ENCODE measurements at places on chromosomes 1 and 21. TPM values are rescaled to one million over a fixed set of nuclear protein-coding genes. Genes with fewer than 3 reads are reported as not detected.

GRCh38 chr1:196733091-196733970 is 41.3 kb upstream of the CFHR3 start:
- H3K36me3 ChIP-seq, result no peaks in the 10 kb centered on the region
- no peak for DNase-seq
- no peaks in the 10 kb centered on the region for H3K4me1 ChIP-seq

Gene RAP1GAP
- total RNA-seq, result 0.84 TPM

GRCh38 chr1:53025034-53025768 is 36.8 kb upstream of the PODN start:
- no peak for DNase-seq
- peaks cover 11% of the 10 kb centered on the region for H3K36me3 ChIP-seq
- no peak overlapping the region for H3K4me3 ChIP-seq
- H3K27ac ChIP-seq, result no peak overlapping the region
- no peaks in the 10 kb centered on the region for H3K27me3 ChIP-seq
- H3K4me1 ChIP-seq, result no peaks in the 10 kb centered on the region

Gene PRELP
- not detected for total RNA-seq

- DNase-seq, result no peak
- peaks cover 3% of the 10 kb centered on the region for H3K27me3 ChIP-seq
- H3K36me3 ChIP-seq, result no peaks in the 10 kb centered on the region
- no peaks in the 10 kb centered on the region for H3K4me1 ChIP-seq
- H3K4me3 ChIP-seq, result no peak overlapping the region
- no peak overlapping the region for H3K27ac ChIP-seq
These were observed 98.2 kb downstream of the UCK2 start for GRCh38 chr1:165925498-165926079.

Gene NBPF6
- not detected for total RNA-seq

Gene EDARADD
- total RNA-seq, result 5.0 TPM

DNA sequence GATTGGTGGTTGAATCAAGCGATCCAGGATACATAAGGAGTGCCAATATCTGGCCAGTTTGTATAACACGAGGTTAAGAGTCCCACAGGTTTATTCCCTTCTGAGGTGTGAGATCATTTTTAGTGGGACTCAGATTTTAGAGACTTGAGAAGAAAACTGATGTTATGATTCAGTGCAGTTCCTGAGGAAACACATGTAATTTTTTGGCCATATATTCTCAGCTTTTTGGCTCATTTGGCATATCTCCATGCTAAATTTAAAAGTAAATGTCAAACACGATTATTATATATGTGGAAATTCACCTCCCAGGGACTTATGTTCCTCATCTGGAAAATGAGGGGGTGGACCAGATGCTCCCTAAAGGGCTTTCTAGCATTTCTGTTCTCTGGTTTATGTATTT is 39.2 kb upstream of the SERBP1 start:
- H3K4me1 ChIP-seq, result no peaks in the 10 kb centered on the region
- no peak for DNase-seq
- no peak overlapping the region for H3K27ac ChIP-seq

Gene ACTN2
- total RNA-seq, result not detected

GRCh38 chr1:32618673-32619221 is 31.6 kb downstream of the ZBTB8OS start:
- no peaks in the 10 kb centered on the region for H3K27me3 ChIP-seq
- DNase-seq, result no peak
- H3K4me3 ChIP-seq, result no peak overlapping the region

DNA sequence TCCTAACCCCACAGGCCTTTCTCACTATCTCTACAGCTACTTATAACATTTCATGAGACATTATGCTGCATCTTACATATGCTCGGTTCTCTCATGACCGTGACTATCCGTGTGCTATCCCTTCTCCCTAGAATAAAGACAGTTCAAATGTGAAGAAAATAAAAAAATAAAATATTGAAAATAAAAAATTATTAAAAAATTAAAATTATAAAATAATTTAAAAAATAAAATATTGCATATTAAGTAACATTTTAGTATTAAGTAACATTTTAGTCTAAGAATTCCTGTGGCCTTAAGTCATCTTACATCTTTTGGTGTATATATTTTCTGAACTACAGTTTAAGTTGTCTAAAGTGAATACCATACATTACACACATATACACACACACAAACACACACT is 415.5 kb downstream of the DPYD start:
- H3K4me3 ChIP-seq, result no peak overlapping the region
- DNase-seq, result no peak
- peaks cover 2% of the 10 kb centered on the region for H3K36me3 ChIP-seq
- no peaks in the 10 kb centered on the region for H3K27me3 ChIP-seq
- no peaks in the 10 kb centered on the region for H3K4me1 ChIP-seq

DNA sequence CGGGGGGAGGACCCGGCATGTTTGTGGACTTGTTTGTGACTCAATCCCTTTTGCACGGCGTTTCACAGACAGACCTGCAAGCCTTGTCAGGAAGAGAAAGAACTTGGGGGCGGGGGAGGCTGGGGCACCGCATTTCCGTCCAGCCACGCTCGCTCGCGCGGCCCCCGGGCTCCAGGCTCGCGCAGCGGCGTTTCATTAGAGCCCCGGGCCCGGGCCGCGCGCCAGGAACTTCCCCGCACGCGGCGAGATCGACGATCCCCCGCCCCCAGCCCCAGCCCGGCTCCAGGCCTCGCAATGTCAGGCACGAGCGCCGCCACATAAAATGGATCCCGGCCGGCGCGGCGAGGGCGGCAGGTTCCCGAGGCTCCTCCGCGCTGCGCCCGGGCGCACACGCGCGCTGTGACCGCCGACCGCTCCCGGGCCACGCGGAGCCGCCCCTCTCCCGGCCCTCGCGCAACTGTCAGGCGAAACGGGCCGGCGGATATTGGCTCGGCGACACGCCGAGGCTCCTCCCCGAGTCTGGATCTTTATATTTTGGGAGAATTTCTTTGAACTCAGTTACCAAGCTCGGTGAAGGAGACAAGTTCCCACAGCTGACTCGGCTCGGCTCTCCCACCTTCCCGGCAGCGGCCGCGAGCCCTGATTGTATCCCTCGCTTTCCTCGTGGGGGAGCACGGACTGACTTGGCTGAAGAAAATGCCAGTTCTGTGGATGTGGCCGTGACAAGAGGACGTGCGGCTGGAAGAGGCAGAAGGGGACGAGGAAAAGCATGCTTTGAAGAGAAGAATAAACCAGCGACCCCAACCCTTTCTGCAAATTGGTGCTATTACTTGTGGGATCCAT is at the start of gene KIF26B:
Gene KIF26B, plus strand, starts transcription at position 557 of the 843 bp plus-strand sequence. CDS start 440 bp downstream, outside the sequence.
- H3K4me3 ChIP-seq, result peak within 1 kb of the TSS; percentile 55
- no peaks in the 10 kb centered on the region for H3K36me3 ChIP-seq
- peaks cover 36% of the 10 kb centered on the region for H3K27me3 ChIP-seq
- peak; percentile 6 for DNase-seq
- no peak within 1 kb of the TSS for H3K27ac ChIP-seq

- DNase-seq, result no peak
- no peak overlapping the region for H3K4me3 ChIP-seq
- no peak overlapping the region for H3K27ac ChIP-seq
- no peaks in the 10 kb centered on the region for H3K36me3 ChIP-seq
- H3K27me3 ChIP-seq, result no peaks in the 10 kb centered on the region
These were observed 72.9 kb upstream of the COL24A1 start for GRCh38 chr1:86229405-86229975.

- H3K4me3 ChIP-seq, result no peak overlapping the region
- no peak for DNase-seq
- H3K36me3 ChIP-seq, result no peaks in the 10 kb centered on the region
- H3K4me1 ChIP-seq, result no peaks in the 10 kb centered on the region
- H3K27me3 ChIP-seq, result peaks cover 11% of the 10 kb centered on the region
- no peak overlapping the region for H3K27ac ChIP-seq
These were observed 1.2 kb upstream of the TMPRSS2 start for GRCh38 chr21:41509145-41509496.

Gene C1orf87
- not detected for total RNA-seq

Gene CYP4Z1
- not detected for total RNA-seq

Gene ANGPTL3
- not detected for total RNA-seq

DNA sequence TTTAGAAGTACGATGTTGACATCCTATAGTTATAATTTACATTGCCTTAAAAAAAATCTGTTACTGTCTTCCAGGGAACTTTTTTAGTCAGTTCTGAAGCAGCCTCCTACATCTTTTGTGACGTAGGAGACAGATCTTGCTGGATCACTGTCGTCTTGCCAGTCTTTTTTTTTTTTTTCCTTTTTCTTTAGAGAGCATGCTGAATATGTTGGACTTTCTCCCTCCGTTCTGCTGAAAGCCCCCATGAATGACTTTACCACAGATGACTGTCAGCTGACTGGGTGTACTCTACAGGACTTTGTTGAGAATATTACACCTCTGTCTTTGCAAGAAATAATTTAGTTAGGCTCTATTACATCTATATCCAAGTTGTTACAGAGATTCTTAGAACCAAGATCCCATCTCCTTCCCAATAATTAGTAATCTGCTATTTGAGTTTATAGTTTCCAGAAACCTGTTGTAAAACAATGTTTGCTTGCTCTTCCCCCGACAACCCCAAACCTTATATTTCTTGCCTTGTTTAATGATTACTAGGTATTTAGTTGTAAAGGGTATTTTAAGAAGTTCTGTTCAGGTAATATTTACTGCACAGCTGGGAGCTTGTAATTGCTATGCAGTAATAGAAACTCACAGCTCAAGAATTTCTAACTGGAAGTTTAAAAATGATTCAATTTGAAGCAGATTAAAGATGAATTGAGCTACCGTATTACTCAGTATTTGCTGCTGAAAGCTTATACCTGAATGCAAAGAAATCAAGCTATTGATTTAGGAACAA is 61.8 kb downstream of the RASAL2 start:
- no peak overlapping the region for H3K27ac ChIP-seq
- H3K4me1 ChIP-seq, result no peaks in the 10 kb centered on the region
- DNase-seq, result no peak
- H3K4me3 ChIP-seq, result no peak overlapping the region
- H3K36me3 ChIP-seq, result no peaks in the 10 kb centered on the region

DNA sequence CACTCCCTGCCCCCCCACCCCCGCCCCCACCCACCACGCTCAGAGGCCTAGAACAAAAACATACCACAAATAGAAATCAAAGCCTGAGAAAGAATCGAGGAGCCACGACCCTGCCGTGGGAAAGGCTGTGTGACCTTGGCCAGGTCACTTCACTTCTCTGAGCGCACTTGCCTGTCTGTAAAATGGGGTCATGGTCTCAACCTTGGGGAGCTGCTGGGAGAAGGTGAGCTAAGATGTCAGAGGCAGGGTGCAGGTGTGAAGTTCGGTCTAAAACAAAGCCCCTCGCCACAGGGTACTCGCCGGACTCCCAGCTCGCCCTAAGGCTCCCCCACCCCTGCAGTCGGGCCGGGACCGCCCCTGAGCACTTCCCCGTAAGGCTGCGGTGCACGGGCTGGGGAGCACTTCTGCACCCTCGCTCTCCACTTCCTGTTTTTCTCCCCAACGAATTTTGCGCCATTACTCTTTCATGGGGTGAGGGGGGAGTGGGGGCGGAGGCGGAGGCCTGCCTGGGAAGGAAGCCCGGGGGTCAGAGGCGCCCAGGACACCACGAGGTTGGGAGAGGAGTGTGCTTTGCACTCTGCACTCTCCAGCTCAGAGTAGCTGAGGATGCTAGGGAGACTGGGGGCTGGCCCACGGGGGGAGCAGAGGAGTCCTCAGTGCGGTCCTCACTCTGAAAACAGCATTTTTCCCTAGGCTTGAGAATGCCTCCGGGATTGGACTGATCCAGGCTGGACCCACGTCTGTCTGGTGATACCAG is 21.9 kb upstream of the PIK3CD start:
- H3K36me3 ChIP-seq, result peaks cover 12% of the 10 kb centered on the region
- H3K4me1 ChIP-seq, result peaks cover 63% of the 10 kb centered on the region
- H3K27me3 ChIP-seq, result no peaks in the 10 kb centered on the region
- DNase-seq, result peak; percentile 57
- H3K4me3 ChIP-seq, result peak overlapping the region; percentile 92

DNA sequence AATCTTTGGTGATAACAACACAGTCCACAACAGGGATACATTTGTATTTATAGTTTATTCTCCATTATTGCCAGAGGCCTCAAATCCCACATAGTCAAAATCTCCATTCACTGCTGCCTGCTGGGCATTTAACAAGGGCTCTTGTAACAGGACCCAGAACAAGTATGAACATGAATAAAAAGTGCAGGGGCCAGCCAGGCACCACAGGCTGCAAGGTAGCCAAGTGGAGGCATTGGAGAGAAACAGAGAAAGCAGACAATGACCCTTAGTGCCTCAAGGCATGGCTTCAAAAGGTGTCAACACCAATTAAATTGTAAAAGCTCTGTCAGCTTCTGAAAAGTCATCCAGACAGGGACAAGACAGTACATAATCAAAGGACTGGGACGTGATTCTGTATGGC is 116.8 kb downstream of the ATP6V1G3 start:
- H3K4me1 ChIP-seq, result no peaks in the 10 kb centered on the region
- no peak overlapping the region for H3K27ac ChIP-seq
- peaks cover 4% of the 10 kb centered on the region for H3K27me3 ChIP-seq
- no peak for DNase-seq
- H3K36me3 ChIP-seq, result no peaks in the 10 kb centered on the region

GRCh38 chr1:214192825-214193643 is 87.9 kb upstream of the SMYD2 start:
- no peaks in the 10 kb centered on the region for H3K36me3 ChIP-seq
- no peaks in the 10 kb centered on the region for H3K4me1 ChIP-seq

DNA sequence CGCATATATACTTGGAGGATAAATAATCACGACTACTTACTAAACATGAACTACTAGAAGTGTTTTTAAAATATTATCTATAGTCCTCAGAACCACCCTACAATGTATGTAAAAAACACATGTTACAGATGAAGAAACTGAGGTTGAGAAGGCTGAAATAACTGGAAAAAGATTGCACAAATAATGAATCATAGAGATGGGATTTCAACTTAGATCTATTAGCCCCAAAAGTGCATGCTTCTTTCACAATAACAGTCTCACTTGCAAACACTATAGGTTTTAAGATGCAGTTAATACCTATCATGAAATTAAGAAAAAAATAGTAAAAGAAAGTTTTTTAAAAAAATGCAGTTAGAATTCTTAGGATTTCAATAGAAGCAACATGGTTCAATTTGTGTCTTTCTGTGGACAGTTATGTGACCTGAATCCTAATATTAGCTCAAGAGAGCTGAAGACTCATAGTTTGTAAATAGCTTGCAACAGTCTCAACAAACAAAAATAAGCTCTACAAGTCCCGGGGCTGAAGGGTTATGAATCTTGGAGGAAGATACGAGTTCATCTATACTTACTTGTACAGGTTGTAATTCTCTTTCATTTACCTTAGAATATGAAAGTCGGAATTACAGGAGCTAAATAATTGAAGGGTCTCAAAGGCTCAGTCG is 58.6 kb upstream of the NTPCR start:
- H3K27me3 ChIP-seq, result no peaks in the 10 kb centered on the region
- no peak overlapping the region for H3K4me3 ChIP-seq
- H3K36me3 ChIP-seq, result no peaks in the 10 kb centered on the region
- H3K4me1 ChIP-seq, result no peaks in the 10 kb centered on the region

GRCh38 chr1:238469146-238469631 is 578.5 kb upstream of the ZP4 start:
- H3K4me1 ChIP-seq, result no peaks in the 10 kb centered on the region
- H3K4me3 ChIP-seq, result no peak overlapping the region
- no peak overlapping the region for H3K27ac ChIP-seq
- DNase-seq, result no peak
- no peaks in the 10 kb centered on the region for H3K36me3 ChIP-seq

DNA sequence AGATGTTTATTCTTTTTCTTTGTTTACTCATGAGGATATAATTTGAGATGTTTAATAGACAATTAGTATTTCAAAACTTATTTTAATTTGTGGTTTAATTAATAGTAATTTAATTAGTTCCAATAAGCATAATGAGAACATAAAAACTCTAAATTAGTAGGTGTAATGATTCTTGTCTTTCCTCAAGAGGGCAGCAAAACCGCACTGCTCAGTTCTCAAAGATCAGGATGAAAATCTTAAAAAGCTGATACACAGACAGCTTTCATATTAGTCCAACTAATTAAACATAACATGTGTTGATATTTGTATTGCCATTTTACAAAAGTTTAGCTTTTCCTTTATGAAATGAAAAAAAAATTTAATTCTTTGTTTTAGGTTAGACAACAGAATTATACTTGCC is 106.7 kb upstream of the C21orf91 start:
- no peak overlapping the region for H3K27ac ChIP-seq
- DNase-seq, result no peak
